B cell (primary cell): ENCODE measurements at places on chromosomes 2 and 18.

GRCh38 chr18:25896178-25896780 lies 194.1 kb downstream of the SS18 start:
- peak; percentile 28 for DNase-seq
- no peaks in the 10 kb centered on the region for H3K36me3 ChIP-seq
- no peaks in the 10 kb centered on the region for H3K4me1 ChIP-seq
- no peak overlapping the region for H3K4me3 ChIP-seq

- H3K36me3 ChIP-seq, result no peaks in the 10 kb centered on the region
- H3K4me3 ChIP-seq, result no peak overlapping the region
- peak overlapping the region; percentile 61 for H3K27ac ChIP-seq
- peak; percentile 63 for DNase-seq
- H3K4me1 ChIP-seq, result peaks cover 15% of the 10 kb centered on the region
These were observed 380.2 kb downstream of the TXNL1 start for GRCh38 chr18:56258178-56258577.

- H3K4me1 ChIP-seq, result peaks cover 30% of the 10 kb centered on the region
- H3K36me3 ChIP-seq, result no peaks in the 10 kb centered on the region
- DNase-seq, result no peak
- H3K27ac ChIP-seq, result no peak overlapping the region
These were observed 152.5 kb upstream of the HAAO start for GRCh38 chr2:42944779-42945415.

DNA sequence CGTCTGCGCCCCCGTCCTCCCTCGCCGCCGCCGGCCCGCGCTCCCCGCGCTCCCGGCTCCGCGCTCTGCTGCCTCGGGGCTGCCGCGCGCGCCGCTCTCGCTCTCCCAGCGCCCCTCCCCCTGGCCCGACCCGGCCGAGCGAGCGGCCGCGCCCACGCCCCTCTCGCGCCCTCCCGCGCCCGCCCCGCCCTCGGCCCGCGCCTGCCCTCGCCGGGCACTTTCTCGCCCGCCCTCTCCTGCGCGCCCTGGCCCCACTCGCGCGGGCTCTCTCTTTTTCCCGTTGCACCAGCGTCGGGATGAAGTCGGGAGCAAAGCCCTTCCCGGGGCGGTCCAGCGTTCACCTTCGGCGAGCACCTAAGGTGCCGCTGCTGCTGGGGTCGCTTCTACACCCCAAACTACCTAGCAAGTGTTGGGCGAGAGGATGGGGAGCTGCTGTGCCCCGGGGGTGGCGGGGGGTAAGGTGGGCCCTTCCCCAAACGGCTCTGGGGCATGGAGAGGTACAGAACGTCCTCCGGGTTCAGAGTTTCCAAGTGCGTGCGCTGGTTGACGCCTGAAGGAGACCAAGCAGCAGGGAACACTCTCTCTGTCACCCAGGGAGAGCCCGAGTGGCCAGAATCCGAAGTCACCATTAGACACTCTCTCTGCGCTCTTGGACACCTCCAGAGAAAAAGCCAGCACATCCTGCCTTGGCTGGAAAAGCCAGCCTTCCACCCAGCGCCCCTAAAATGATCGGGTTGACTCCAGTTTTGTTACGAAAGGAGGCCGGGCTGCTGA lies at the start of gene COLEC12:
COLEC12 (minus strand) TSS at position 70 of the 774 bp plus-strand sequence. CDS start 187 bp downstream, outside the sequence.
- H3K27me3 ChIP-seq, result peaks cover 17% of the 10 kb centered on the region
- H3K36me3 ChIP-seq, result no peaks in the 10 kb centered on the region
- peaks cover 5% of the 10 kb centered on the region for H3K4me1 ChIP-seq
- DNase-seq, result no peak
